T1000 (cell line): ENCODE measurements at places on chromosomes 13 and 19.

GRCh38 chr13:42345367-42345766, 73.4 kb downstream of the AKAP11 start:
- no peak for DNase-seq

DNA sequence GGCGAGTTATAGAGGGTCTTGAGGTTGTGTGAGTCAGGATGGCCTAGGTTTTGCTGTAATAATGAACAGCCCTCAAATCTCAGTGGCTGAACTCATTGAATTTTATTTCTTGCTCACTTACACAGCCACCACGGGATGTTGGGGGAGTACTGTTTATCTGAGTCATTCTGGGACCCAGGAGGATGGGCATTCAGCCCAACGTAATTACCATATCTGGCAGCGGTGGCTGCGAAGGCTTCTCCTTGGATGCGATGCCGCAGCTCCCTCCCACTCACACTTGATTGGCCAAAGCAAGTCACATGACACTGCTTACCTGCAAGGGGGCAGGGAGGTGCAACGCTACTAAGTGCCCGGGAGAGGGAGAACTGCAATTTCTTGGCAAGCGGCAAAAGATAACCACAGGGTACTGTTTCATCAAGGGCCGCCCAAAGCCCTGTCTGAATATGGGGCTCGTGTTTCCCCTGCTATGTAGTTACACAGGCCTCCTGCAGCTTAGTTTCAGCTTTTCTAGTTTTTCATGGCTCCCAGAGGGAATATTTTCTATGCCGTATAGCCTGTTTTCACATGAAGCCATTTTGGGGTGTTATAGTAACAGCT, 19.9 kb downstream of the ZSWIM9 start:
- peak; percentile 65 for DNase-seq

- DNase-seq, result no peak
Measured at GRCh38 chr13:27014406-27015359, 156.9 kb downstream of the USP12 start.

DNA sequence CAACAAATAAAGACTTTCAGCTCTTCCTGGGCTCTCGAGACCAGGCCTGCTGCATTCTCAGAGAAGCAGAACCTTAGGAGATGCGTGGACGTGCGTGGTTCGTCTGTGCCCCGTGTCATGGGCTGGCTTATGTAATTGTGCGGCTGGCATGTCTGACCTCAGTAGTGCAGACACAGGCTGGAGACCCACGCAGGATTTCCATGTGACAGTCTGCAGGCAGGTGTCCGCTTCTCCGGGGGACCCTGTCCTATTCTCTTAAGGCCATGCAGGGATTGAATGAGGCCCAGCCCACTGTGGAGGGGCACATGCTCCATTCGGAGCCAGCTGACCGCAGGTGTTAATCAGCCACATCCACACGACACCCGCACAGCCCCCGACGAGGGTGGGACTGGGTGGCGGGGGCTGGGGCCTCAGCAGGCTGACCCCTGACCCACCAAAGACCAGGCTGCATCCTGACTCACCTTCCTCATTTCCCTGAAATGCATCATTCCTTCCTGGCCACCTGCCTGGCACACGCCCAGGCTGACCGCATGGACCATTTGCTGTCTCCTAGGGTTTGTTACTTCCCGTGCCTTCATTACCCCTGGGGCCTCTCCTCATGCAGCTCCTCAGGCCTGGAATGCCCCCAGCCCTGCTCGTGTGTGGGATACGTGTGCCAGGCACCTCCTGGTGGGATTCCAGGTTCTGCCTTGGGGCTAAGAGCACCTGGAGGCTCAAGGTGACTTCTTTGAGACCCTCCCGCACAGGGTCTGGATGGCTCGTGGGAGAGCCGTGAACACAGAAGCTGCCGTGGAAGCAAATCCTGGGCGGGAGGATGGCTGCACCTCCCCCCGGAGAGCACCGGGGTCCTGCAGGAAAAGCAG, 10.7 kb upstream of the MCF2L start:
- DNase-seq, result no peak

DNA sequence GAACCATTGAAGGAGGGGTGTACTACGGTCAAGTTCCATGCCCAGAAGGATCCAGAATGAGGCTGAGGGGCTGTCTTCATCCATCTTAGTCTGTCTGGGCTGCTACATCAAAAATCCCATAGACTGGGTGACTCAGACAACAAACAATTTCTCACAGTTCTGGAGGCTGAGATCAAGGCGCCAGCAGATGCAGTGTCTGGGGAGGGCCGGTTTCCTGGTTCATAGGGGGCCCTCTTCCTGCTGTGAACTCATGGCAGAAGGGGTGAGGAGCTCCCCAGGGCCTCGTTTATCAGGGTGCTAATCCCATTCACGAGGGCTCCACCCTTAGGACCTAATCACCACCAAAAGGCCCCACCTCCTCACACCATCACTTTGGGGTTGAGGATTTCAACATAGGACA, 14.7 kb upstream of the KCTD15 start:
- DNase-seq, result no peak

GRCh38 chr19:43625918-43626579, 6.6 kb upstream of the ZNF428 start:
- DNase-seq, result no peak

DNA sequence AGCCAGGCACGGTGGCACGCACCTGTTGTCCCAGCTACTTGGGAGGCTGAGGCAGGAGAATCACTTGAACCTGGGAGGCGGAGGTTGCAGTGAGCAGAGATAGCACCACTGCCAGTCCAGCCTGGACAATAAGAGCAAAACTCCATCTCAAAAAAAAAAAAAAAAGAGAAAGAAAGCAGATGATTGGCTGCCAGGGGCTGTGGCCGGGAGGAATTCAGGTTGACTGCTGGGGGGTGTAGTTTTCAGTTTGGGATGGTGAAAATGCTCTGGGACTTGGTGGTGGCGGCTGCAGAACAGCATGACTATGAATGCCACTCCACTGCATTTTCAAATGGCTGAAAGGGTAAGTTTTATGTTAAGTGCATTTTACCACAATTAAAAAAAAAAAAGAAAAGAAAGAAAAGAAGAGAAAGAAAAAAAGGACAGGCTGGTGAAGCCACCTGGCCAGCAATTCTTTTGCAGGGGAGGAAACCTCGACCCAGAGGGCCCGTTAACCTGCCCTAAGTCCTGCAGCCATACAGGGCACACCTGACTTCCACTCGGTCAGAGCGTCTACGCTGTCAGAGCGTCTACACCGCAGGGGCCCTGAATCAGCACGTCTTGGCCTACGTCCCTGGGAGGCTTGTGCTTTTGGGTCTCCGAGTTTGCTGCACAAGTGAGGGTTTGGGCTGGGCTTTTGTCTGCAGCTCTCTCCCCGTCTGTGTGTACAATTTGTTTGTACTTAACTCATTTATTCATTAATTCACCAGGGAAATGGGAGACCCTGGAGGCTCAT, 3.6 kb downstream of the ISOC2 start:
- DNase-seq, result no peak

GRCh38 chr13:98420554-98421175, 156.2 kb downstream of the STK24 start:
- DNase-seq, result no peak
